ENCODE measurements at places on chromosomes 3 and 15. TPM values are rescaled to one million over a fixed set of nuclear protein-coding genes. Genes with fewer than 3 reads are reported as not detected.

Gene DCLK3
- 0.11 TPM for total RNA-seq

DNA sequence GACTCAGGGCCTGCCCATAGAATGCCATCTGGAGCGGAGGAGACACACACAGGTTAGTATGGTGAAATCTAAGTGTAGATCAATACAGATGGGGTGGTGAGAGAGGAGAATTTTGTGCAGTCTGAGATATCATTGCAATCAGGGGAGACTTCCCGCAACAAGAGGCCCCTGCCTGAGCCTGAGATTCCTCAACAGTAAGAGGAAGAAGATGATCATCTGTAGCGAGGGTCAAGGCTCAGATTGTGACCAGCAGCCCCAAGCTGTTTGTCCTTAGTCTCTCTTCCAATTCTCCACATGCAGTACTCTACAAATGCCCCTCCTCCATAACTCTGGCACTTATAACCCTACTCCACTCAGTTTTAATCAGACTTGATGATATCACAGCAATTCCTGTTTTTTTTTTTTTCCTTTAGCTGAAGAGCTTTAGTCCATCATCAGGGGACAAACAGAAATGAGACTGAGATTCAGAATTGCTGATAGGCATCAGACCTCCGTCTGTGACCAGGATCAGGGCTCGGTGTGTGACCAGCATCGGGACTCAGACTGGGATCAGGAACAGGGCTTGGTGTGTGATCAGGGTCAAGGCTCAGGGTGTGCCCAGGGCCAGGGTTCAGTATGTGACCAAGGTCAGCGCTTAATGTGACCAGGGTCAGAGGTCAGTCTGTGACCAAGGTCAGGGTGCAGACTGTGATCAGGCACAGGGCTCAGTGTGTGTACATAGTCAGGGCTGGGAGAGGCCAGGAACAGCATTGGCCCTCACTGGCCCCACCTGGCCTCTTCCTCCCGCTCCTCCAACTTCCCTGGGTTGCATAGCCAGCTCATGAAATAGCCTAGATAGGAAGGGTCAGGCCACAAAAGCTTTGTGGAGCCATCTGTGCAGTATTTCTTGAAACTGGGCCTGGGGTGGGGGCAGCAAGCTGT is 14.1 kb downstream of the LOXL1 start:
- no peak for DNase-seq

DNA sequence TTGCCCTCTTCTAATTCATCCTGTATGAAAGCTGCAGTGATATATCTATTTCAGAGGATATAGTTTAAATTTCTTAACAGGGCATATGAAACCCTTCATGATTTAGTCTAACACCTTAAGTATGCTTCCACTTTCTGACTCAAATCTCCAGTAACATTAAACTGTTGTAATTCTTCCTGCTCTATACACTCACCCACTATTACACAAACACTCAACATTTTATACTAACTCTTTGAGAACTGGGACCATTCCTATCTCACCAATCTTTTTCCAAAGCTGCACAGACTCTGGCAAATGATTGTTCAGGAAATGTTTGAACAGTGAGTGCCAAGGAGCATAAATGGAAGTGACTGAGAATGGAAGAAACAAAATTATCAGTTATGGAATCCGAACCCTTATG is 560.4 kb upstream of the DPPA4 start:
- DNase-seq, result no peak

GRCh38 chr3:78304115-78304514 is 1264.2 kb downstream of the ROBO2 start:
- DNase-seq, result no peak

DNA sequence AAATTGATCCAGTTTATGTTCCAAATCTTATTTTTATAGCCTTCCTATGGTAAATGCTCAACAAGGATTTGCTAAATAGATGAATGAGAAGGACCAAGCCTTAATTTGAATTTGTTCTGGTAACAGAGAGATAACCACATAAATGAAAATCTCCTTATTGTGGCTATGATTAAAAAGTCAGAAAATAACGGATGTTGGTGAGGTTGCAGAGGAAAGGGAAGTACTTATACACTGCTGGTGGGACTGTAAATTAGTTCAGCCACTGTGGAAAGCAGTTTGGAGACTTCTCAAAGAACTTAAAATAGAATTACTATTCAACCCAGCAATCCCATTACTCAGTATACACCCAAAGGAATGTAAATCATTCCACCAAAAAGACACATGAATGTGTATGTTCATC is 26.2 kb downstream of the AAGAB start:
- no peak for DNase-seq

DNA sequence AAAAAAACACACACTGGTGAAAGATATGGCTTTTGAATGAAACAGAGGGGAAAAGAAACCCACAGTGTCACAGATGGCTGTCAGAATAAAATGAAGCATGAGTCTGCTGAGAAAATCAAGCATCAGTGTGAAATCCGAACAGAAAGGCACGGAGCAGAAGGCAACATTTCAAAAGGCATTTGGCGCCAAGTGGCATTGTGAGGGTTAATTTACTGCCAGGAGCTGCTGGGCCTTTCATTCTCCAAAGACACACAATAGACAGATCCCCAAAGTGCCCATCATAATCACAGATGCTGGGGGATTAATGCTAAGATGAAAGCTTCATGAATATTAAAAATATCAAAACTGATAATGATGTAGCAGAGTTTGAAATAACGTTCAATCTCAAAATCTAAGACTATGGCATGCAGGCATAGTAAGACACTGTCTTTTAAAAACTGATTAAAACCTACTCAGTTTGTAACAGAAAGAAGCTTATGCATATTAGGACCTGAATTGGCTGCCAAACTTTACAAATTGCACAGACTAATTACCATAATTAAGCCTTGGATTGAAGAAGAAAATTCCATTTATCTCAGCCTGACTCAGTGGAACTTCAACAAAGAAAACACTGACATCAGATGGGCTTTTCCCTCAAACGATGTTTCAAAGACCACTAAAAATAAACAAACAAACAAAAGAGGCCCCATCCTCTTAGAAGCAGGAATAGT is 589.2 kb downstream of the ROBO1 start:
- no peak for DNase-seq

Gene EPHA6
- 7.0 TPM for total RNA-seq

Gene PLIN1
- 9.9 TPM for total RNA-seq

Gene EIF1B
- total RNA-seq, result 20.9 TPM

DNA sequence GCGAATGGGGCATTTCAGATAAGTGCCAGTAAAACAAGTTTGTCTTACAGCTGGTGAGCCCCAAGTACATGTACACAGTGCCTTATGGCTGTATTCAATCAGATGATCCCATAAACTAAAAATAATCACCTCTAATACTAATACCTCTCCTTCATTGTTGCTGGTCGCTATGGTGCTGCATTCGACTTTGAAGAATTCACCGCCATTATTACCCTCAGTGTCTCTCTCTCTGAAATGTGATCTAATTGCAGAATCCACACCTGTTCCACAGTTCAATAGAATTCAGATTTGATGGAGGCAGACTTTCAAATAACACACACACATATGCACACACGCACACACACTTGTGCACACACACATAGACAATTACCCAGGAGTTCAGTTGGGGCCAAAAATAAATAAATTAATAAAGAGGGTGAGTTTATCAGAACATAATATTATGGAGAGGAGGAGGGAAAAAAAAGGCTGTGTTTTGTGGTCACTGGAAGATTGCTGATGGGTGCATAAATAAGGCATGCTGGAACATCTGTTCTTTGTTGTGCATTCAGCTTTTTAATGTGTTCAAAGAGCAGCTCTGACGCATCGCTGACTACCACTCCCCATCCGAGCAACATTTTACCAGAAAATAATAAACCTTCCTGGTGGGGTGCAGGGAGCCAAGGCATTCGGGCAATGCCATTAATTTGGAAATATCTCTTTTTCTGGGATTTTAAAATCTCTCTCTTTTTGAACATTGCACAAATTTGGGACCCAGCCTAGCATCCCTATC is 235.7 kb downstream of the SATB1 start:
- no peak for DNase-seq

Gene GOLGA6D
- not detected for total RNA-seq

Gene ZIC1
- not detected for total RNA-seq

DNA sequence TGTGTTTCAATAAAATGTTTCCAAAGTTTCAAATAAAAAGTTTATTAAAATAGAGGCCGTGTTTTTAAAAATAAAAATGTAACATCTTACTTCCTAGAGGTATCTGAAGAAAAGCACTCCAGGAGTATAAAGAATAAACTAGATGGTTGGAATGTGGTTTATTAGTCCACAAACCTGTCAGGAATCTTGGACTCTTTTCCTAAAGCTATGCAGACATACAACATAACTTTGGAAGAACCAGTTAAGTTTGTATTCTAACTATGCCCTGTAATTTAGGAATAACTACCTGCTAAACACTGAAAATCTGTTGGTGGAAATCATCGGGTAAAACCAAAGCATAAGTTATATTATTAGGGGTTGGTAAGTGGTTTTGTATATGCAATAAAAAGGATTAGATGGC is 51.6 kb downstream of the PPARG start:
- DNase-seq, result no peak

GRCh38 chr15:69328739-69329138 is 30.0 kb downstream of the PAQR5 start:
- DNase-seq, result no peak

DNA sequence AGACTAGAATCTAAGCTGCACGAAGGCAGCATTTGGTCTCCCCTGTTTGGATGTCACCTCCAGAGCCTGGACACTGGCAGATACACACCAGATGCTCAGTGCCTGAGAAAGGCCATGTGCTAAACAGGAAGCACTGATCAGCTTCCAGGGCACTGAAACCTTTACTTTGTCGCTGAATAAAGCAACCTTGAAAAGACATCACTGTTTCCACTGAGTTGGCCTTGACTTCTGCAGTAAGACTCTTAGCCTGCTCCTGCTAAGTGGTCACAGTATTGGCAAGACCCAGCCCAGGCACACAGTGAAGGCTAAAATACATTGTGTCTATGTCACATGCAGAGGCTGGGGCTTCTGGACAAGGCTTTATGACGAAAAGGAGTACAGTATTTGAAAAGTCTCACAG is 104.3 kb upstream of the ICE2 start:
- no peak for DNase-seq

GRCh38 chr15:86327230-86327865 is 247.7 kb downstream of the AGBL1 start:
- no peak for DNase-seq

- DNase-seq, result no peak
These were observed 10.7 kb downstream of the KIF23 start for GRCh38 chr15:69424748-69425413.

DNA sequence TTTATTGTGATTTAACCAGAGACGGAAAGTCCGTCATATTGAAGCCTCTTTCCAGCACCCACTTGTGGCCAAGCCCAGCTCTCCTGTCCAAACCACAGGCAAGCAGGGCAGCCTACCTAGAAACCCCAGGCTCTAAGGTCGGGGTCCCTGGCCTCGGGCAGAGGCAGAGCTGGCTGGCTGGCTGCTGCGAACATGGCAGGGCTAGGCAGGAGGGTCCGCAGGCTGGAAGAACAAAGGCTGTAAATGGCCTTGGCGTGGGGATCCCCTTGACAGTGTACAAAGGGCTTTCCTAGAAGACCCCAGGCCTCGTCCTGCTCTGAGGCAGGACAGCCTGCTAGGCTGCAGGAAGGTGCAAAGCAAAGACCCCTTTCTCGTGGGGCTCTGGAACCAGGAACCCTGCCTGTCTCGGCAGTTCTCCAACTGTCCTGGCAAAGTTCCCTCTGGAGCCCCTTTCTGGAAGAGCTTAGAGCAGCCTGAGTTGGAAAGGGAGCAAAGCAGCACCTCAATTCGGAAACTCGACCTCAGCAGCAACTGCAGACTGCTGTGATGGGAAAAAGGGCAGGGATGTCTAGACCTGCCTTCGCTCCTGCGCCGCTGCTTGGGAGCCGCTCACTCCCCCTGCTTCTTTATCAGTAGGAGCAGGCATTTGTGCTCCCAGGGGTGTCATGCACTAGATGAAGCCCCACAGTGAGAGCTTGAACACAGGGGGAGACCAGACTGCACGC is 8.5 kb downstream of the CALML4 start:
- no peak for DNase-seq

DNA sequence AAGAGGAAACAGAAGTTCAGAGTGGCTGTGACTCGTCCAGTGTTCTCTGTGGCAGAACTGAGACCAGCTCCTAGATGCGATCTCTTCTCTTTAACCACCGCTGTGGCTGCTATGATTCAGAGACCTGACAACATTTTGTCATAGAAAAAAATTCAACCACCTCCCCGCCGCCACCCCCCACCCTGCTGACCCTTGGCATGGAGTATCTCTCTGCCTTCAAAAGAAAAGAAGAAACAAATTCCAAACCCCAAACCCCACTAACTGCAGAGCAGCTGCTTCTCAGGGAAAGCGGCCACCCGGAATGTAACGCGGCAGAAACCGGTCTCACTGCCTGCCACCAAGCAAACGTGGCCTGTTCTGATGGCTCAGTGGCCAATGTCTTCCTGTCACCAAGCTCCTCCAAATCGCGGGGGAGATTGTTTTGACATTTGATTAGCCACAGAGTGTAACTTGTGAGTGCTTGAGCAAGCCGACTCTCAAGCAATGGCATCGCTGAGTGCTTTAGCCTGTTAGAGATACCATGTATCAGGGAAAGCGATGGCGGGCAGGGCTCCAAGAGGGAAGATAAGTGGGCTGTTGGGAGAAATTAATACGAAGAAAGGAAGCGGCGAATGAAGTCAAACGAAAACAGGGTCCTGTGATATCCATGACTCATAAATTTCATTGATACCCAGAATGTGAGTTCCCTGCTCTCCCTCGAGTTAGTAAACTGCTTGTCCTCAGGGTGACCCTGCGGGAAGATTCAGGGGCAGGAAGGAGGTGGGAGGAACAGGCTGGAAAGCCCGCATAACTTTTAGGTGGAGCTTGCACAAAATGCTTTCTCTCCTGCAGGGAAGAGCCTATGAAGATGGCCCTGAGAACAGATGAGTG is 44.8 kb upstream of the TLE3 start:
- peak; percentile 65 for DNase-seq

- DNase-seq, result no peak
These were observed 482.7 kb upstream of the PDZRN3 start for GRCh38 chr3:74107451-74107850.

All from thyroid gland (tissue), 4 donors.